ENCODE measurements at places on chromosomes 7 and 10.

DNA sequence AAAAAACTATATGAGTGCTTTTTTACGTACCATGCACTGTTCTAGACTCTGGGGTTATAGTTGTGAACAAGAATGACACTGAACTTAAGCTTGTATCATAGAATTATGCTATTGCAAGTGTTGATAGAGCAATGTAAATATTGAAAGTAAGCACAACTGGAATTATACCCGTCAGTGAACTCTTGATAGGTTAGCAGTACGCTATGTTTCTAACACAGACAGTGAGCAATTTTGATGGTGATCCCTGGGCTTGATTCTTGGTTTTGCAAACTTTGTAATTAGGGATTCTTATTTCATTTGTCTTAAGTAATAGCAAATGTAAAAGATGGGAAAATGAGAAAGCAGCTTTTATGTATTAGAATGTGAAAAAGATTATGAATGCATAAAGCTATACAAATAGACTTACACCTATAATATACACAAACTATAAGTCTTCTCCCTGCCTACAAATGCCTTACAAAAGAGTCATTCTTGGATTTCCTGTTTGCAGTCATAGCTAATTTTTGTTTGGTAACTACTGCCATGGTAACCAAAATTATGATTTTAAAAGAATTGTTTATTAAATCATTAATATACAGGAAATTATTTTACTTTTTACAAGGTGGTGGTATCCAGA lies 6.7 kb downstream of the TES start:
- DNase-seq, result no peak

DNA sequence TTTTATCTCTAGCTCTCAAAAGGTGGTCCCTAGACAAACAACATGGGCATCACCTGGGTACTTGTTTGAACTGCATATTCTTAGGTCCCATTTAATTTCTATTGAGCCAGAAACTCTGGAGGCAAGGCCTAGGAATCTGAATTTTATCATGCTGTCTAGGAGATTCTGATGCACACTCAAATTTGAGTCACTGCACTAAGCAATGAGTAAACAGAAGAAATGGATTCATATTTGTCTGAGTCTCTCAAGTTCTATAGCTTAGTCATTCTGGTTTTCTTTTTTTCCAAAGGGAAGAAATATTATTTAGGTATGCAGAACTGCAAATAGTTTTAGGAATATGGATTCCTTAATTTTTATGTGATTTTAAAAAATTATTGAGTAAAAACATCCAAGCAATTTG lies 185.5 kb downstream of the SEMA3A start:
- no peak for DNase-seq

DNA sequence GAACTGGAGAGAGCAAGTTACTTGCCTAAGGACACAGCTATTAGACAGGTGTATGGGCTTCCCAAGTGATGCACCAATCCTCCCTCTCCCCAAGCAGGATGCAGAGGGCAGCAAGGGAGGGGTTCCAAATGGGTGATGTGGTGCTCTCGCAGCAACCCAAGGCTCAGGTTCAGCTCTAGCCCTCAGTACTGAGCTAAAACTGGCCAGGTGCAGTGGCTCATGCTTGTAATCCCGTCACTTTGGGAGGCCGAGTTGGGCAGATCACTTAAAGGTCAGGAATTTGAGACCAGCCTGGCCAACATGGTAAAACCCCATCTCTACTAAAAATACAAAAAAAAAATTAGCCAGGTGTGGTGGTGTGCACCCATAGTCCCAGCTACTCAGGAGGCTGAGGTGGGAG lies 40.7 kb downstream of the GPRIN2 start:
- no peak for DNase-seq

DNA sequence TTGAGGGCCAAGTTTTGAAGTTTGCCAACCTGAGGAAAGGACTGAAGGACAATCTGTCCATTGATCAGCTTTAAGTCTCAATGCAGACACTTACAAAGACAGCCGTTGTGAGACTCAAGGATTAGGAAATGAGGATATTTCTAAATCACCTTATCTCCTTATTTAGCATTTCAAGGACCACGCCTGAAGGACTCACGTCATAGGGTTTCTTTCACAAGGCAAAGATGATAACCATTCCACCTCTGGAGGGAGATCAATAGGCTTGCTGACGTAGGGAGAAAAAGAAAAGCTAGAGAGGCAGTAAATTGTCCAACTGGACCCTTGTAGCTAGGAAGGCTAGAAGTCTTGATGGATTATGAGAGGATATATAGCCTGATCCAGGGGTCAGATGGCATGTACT lies 3.3 kb upstream of the ASB4 start:
- no peak for DNase-seq

GRCh38 chr10:30784897-30785605 lies 155.5 kb upstream of the LYZL2 start:
- DNase-seq, result peak; percentile 89

GRCh38 chr10:27659786-27660185 lies 85.8 kb downstream of the MKX start:
- DNase-seq, result no peak

DNA sequence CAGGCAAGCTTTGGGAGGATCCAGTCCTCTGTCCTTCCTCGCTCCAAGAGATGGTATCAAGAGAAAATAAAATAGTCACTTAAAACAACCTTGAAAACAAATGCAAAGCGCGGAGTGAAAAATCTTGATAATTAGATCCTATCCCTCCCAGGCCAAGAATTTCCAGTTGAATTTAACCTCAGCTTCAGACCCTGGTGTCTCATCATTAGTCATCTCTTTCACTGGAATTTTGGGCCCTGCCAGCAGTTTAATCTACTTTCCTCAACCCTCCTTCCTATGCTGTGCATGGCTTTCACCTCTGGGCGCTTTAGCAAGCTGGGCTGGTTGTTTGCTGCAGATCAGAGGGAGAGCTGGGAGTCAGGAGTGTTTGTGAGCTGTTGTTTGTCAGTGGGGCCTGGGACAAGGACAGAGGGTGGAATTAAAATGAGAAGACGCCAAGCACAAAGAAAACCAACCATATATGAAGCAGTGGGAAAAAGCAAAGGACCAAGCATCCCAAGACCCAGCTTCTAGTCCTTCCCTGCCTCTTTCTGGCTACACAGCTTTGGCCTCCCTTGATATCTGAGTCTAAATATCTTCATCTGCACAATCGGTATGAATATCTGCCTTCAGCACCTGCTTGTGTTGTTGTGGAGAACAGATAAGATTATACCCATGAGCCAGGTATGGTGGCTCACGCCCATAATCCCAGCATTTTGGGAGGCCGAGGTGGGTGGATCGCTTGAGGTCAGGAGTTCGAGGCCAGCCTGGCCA lies 13.5 kb downstream of the MYOF start:
- DNase-seq, result no peak

DNA sequence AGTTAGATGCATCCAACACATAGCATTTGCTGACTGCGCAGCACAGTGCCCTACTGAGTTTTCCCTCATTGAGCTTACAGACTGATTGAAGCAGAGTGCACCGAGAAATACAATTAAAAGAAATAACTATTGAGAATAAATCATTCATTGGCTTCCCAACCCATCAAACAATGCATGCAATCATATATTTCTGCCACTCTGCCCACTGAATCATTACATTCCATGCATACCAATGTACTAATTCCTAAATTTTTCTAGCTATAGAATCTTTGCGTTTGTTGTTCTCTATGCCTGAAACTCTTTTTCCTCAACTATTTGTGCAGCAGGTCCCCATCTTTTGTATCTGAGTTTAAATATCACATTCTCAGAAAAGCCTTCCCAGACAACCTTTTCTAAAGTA lies 783.8 kb downstream of the SORCS1 start:
- no peak for DNase-seq

DNA sequence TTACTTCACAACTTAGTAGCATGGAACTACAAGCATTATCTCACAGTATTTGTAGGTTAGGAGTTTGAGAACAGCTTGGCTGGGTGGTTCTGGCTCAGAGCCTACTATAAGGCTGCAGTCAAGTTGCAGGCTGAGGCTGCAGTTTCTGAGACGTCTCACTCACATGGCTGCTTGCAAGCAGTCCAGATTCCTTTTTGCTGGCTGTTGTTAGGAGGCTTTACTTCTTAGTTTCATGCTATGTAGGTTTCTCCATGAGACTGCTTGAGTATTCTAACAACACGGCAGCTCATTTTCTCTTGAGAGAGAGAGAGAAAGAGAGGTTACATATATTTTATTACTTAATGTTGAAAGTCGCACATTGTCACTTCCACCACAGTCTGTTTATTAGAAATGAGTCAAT lies 1073.9 kb downstream of the NXPH1 start:
- DNase-seq, result no peak

DNA sequence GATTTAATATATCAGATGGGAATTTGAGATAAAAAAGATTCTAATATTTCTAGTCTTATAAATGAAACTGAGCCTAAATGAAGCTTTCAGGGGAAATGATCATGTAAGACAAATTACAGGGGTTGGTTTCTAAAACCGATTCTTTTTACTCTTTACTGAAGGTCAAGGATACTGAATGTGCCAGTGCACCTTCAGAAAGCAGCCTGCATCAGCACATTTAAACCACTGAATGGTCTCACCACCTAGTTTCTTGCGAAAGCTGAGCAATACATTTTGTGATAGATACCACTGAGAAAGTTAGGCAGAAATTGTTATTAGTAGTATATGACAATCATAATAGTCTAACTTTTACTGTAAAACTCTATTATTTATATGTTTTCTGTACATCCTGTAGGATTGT lies 180.7 kb downstream of the PCDH15 start:
- no peak for DNase-seq

GRCh38 chr7:43764039-43764761 lies 5.7 kb downstream of the BLVRA start:
- DNase-seq, result no peak

DNA sequence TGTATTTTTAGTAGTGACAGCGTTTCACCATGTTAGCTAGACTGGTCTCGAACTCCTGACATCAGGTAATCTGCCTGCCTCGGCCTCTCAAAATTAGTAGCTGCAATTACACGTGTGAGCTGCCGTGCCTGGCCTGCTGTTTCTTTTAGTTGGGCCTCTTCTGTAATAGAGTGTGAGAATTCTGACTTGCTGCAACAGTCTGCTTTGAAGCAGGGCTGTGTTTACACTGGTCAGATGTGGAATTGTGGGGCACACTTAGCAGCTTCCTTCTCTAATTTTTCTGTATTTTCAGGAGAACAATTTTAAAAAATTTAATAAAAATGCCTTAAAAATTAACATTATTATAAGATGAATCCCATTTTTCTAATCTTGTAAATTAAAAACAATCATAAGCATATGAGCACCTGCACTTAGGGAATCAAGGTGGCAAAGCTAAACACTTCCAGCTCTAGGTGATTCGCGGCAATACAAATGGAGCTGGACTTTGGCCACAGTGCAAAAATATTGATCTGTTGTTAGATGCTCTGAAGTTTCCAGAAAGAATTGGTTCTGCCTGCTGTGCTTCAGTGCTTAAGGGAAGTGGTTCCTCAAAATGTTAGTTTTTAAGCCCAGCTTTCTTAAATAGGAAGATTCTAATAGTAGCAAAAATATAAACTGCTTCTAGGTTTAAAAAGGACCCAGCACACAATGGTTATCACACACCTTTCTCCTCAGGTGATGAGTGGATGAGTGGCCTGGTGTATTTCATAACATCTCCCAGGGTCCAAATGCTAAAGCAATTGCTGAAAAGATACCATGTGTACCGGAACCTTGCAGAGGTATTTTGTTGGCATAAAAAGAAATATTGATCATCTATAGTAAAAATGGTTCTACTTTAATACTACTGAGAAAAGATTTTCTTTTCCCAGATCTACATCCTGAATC lies 63.5 kb upstream of the ATRNL1 start:
- DNase-seq, result no peak

GRCh38 chr10:98038288-98038687 lies 7.9 kb upstream of the CRTAC1 start:
- no peak for DNase-seq

DNA sequence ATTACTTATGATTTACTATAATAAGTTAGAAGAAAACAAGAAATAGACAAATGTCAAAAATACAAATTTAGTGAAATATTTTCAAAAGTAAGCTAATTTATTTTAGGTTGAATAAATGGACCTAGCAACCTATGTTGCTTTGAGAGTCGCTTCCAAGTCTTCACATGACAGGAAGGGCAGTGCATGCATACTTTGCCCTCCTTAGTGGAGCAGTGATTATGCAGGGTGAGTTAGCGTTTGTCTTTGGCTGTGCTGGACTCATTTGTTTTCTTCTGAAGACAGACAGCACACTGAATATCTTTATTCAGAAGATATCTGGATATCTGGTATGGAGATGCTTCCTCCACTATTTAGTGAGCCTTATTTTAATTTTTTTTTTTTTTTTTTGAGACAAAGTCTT lies 102.5 kb downstream of the SRI start:
- no peak for DNase-seq

- no peak for DNase-seq
Measured at GRCh38 chr7:108598914-108599580, 29.4 kb downstream of the DNAJB9 start.

DNA sequence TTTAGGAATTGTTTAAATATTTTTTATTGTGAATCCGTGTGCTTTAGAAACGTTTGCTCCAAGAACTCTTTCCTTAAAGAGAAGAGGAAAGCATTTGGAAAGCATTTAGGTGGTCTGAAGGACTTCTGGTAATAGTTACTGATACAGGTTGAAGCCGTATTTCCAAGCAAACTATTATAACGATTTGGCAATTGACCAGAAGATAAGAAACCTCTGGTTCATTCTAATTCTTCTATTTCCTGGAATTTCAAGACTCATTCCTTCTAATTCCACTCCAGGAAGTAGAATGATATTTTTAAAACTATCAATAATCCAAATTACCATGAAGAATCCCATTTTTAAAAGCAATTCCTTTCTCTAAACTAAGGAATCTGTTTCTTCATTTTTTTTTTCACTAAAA lies 158.9 kb upstream of the AGR3 start:
- DNase-seq, result no peak

DNA sequence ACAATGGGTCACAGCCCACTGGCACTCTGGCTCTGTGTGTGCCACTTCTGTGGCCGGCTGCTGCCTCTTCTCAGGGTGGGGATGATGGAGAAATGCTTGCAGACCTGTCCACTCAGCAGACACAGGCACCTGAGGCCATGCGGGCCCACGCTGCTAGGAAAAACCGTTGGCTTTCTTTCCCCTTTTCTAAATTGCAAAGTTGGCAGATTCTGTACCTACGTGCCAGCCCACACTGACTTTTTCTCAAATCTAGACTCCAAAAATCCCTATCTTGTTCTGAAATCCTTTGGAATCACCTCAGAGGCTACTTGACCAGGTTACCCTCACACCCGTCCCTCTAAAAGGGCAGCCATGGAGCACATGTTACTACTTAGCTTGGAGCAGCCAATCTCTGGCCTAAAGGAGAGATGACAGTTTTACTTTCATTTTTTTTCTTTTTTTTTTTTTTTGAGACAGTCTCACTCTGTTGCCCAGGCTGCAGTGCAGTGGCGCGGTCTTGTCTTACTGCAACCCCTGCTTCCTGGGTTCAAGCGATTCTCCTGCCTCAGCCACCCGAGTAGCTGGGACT lies 99.4 kb downstream of the RNF216 start:
- no peak for DNase-seq
